ENCODE measurements at places on chromosomes 16 and 17.

- DNase-seq = no peak
Observed at GRCh38 chr16:55575496-55575895, 9.0 kb downstream of the CAPNS2 start.

- no peak for DNase-seq
Observed at GRCh38 chr16:89361751-89362539, 128.4 kb downstream of the ANKRD11 start.

GRCh38 chr17:27332047-27332393 is 38.1 kb downstream of the WSB1 start:
- DNase-seq = no peak

GRCh38 chr17:19708431-19709175 is 7.8 kb downstream of the SLC47A2 start:
- no peak for DNase-seq

DNA sequence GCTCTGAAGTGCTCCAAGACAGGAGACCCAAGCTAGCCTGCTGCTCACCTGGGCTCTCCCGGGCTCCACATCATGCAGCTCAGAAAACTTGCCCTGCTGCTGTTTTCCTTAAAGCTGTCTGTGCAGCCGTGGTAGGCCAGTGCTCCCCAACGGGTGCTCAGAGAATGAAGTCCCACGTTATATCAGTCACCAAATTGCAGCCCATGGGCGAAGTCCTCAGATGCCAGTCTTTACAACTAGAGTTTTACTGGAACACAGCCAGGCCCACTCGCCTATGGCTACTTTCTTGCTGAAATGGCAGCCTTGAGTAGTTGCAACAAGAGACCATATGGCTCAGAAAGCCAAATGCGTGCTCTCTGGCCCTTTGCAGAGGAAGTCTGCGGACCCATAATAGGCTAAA is 6.3 kb downstream of the CREBBP start:
- DNase-seq = no peak

DNA sequence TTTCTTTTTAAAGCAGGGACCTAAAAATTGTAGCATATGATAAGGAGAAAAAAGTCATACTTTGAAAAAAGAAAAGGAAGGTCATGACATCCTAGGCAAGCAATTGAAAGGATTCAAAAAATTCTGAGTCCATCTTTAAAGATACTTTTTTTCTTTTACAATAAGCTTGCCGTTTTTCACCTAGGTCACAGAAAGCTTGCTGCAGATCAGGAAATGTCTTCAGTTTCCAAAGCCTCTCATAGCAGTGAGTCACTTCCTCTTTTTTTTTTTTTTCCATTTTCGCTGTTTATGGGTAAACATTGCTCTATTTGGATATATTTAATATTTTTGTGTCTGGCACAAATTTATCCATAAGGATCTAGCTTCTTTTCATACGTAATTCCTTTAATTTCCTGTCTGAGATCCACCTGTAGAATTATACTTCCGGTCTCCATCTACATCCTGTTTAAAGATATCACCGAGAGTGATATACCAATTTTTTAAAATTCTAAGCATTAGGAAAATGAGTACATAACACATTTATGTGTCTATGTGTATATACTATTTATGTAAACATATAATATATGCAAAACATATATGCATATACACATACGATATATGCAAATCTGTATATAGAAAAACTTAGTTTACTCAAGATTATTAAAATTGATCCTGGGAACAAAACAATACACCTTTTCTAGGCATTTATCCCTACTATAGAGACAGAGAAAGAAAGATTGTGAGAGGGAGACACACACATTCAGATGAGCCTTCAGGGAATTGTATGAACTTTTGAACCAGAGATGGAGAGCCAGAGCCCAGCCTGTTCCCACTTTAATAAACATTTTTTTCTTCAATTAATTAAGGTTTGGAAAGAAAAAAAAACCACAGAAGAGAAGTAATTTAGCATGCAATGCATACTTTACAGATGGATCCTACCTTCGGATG is 134.4 kb downstream of the SKAP1 start:
- no peak for DNase-seq

DNA sequence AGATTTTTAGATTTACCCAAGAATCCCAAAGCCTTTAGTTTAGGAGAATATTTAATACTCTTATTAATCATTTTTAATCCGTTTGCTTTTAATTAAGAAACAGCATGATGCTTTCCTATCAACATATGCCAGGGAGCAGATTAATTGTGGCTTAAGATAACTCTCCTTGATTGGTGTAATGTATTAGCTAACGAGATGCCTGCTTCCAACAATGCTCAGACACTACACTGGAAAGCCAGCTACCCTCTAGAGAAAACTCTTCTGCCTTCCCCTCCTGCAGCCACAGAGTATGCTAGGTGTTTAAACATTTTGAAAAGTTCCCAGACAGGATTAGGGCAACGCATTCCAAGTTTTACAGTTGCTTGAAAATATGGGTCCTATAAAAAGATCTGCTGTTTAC is 142.2 kb downstream of the AATF start:
- DNase-seq = no peak

GRCh38 chr17:58100506-58100905 is 17.3 kb downstream of the DYNLL2 start:
- no peak for DNase-seq

- DNase-seq = peak; percentile 93
Observed at GRCh38 chr17:58337600-58338453, 9.2 kb upstream of the TSPOAP1 start.

DNA sequence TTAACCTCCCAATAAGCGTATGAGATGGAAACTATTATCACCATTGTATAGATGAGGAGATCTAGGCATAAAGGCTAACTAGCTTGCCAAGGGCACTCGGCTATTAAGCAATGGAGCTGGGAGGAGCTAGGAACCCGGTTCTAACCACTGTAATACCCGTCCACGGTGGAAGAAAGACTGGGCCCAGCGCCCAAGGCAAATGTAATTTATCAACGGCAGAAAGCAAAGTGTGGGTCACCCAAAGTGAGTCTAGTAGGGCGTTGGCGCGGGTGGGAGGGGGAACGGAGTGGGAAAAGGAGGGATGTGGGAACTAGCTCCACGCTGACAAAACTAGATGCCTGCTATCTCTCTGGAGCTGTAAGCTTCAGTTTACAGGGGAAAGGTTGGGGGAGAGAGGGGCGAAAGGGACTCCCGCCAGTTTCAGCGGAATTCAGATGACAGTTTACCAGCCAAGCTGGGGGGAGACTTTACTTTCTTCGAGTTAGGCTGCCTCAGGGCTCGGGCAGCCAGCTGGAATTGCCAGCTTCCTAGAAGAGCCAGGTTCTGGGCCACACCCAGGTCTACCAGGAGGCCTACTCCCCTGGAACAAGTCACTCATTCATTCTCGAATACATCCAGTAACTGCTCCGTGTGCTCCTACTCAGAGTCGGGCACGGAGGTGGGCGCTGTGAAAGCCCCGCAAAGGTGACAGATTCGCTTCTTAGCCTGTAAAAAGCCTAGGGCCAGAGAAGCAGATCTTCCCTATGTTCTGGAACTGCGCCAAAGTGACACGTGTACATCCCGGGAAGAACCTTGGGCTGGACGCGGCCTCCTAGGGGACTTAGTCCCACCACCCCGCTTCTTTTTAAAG is 837 bp downstream of the LRRC59 start:
- DNase-seq = no peak

DNA sequence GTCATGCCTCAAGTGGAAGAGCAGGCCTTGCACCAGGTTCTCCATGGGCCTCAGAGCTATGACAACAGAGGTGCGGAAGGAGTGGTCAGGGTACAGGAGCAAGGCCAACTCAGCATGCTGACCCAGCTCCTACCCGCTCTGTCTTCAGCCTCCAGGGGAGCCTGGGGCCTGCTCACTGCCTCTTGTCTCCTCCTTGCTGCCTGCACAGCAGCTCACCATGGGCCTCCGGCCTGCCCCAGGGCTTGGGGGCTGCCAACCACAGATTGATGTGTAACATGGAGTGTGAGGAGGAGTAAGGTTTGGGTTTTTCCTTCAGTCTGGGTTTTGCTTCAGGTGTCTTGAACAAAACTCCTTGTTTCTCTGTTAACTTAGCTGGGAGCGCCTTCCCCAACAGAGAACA is 62.1 kb downstream of the PLD6 start:
- no peak for DNase-seq

DNA sequence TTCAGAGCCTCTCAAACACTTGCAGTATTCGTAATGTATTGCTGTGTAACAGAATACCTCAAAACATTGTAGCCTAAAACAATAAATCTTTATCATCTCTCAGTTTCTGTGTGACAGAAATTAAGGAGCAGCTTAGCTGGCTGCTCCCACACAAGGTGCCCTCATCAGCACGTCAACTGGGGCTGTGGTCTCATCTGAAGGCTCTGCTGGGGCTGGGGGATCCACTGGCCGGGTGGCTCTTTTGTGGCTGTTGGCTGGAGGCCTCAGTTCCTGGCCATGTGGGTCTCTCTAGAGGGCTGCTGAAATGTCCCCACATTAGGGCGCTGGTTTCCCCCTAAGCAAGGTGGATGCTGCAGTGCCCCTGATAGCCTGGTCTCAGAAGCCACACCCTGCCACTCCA is 113.4 kb upstream of the CIBAR2 start:
- no peak for DNase-seq

DNA sequence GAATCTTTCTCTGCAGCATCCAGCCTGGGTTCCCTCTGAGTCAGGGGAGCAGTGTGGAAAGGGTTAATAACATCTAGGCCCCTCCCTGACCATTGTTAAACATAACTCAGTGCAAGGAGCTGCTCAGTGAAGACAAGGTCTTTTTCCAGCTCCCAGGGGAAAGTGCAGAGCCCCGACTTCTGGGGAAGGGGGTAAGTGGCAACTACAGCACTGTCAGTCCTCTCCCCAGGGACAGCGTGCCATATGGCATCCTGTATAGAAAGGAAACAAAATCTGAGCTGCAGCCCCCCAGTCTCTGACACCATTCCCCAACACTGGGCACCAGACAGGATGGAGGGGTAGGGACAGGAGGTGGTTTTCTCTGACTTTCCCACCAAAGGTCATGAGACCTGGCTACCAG is 7.8 kb downstream of the MRPL27 start:
- DNase-seq = no peak

DNA sequence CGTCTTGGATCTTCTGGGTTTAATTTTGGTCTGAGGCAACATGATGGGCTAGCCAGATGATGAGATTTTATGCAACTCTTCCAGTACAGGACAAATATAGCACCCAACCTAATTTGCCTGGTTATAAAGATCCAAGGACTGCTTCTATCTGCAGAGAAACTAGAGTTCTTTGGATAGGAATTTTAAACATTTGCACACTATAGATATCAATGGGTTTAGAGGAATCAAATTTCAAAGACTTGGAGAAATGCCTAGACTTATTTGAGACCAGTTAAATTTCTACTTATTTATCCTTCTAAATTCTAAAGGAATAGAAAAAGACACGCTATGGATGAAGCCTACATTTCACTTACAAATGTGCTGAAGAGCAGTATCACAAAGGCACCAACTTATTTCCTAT is 12.6 kb downstream of the PMFBP1 start:
- DNase-seq = no peak

DNA sequence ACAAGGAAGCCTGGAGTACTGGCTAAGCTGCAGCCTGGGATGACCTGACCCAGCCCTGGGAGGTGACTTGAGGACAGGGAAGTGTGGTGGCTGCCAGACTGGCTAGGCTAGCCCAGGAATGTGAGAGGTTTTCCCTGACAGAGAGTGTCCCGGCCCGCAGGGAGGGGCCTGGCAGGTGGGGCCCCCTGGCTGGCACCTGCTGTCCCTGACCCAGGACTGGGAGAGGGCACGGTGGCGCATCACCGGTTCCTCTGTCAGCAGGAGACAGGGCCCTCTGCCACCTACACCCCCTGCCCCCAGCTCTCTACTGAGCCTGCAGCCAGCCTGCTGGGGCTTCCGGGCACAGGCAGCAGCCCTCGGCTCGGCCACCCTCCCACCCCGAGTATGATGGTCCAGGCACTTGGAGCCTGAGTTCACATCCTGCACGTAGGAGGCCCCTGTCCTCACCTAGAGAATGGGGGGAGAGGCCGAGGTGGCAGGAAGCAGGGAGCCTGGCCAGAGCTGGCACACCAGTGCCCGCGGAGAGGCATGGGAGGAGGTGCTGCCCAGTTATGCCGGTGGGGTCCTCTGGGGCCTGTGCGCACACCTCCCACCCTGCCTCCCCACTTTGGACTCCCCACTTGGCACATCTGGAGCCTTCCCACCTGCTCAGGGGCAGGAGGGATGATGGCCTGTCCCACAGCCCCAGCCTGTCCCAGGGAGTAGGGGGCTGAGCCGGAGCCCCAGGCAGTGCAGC is 528 bp downstream of the PRSS27 start:
- DNase-seq = no peak

DNA sequence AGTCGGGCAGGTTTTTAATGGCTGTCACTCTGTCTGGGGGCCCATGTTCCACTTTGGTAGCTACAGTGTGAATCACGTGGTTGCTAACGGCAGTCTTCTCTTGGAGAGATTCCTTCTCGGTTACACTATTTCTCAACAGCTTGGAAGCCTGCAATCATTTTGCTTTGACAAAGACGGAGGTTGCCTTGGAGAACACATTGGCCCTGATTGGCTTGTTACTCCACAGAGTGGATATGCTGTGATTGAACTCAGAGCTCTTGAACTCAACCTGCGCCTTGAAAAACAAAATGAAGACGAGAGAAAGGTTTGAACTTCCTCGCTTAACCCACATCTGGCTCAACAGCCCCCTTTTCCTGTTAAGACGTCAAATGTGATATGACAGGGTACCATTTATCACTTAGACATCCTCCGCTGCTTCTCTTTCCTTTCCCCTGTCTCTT is 218.9 kb downstream of the MAF start:
- no peak for DNase-seq

DNA sequence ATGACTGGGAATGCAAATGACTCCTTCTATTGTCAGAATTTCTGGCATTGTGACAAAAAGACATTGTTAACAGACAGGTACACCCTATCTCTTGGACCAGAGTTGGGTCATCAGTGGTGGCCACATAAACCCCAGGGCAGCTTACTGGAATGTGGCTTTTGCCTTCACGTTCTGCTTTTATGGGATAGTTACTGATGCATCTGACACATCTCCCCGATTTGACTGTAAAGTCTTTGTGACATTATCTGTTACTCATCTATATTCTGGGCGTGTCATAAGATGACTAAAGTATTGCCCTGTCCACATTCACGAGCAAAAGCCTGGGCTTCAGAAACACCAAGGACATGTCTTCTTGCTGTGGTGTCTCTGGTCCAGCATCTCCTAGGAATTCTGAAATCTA is 18.7 kb upstream of the AQP8 start:
- no peak for DNase-seq

Data from GDM1 (cell line).